ENCODE measurements at places on chromosomes 5 and 9.

DNA sequence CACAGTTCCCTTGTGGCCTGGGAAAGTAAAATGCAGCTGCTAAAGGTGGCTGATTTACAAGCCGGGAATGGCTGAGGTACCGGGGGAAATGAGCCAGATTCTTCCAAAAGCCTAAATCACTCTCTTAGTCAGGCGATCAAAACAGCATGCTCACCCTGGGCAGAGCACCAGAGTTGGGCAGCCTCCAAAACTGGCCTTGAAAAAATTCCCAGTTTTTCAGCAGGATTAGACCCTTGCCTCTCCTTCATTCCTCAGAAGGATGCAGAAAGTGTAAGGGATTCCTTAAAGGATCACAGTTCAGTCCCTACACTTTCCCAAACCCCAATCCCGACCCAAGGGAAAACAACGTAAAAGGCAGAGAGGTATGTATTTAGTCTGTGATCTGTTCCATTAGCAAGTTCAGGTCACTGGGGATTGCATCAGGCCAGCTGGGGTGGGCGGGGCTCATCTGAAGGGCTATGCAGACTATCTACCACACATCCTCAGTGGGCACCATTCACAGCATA is 16.9 kb downstream of the TMEM174 start:
- DNase-seq, result no peak

DNA sequence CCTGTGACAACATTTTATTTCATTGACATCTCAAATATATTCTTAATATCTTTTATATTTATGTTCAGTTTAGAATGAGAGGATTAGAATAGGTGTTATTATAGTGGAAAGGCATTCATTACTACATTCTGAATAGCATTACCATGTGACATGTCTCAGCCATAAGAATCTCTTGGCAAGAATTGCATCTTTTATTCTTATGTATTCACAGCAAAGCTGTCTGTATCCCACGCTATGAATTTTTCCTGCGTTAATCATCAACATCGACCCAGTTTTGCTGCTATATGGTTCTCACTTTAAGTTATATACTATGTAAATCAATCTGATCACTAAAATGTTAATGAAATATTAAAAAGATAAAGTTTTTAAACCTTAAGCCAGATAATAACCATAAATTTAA is 248.6 kb downstream of the TMEM232 start:
- DNase-seq, result no peak

GRCh38 chr5:163135849-163136248 is 301.5 kb upstream of the CCNG1 start:
- DNase-seq, result no peak

GRCh38 chr5:123659011-123659410 is 147.0 kb downstream of the CSNK1G3 start:
- DNase-seq, result no peak

DNA sequence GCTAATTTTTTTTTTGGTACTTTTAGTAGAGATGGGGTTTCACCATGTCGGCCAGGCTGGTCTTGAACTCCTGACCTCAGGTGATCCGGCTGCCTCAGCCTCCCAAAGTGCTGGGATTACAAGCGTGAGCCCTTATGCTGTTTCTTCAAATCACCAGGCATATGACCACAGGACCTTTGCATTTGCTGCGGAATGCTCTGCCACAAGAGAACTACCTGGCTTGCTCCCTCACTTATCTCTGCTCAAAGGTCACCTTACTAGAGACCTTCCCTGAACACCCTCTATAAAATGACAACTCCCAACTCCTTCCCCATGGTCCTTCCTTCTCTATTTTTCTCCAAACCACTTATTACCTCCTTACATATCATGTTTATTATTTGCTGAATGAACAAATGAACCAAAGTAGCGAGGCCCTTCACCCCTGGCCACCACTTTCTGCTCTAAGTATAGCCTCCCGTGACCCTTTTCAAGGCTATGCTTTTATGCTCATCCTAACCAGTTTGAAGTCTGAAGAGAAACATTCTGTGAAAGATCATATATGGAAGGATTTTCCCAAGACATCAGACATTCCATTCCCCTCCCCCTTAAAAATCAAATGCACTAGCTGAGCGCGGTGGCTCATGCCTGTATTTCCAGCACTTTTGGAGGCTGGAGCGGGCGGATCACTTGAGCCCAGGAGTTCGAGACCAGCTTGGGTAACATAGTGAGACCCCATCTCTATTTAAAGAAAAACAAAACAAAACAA is 1.3 kb downstream of the ZER1 start:
- no peak for DNase-seq

GRCh38 chr9:12230708-12231107 is 462.5 kb upstream of the TYRP1 start:
- DNase-seq, result no peak

- no peak for DNase-seq
Measured at GRCh38 chr5:6856653-6857052, 143.4 kb downstream of the TENT4A start.

DNA sequence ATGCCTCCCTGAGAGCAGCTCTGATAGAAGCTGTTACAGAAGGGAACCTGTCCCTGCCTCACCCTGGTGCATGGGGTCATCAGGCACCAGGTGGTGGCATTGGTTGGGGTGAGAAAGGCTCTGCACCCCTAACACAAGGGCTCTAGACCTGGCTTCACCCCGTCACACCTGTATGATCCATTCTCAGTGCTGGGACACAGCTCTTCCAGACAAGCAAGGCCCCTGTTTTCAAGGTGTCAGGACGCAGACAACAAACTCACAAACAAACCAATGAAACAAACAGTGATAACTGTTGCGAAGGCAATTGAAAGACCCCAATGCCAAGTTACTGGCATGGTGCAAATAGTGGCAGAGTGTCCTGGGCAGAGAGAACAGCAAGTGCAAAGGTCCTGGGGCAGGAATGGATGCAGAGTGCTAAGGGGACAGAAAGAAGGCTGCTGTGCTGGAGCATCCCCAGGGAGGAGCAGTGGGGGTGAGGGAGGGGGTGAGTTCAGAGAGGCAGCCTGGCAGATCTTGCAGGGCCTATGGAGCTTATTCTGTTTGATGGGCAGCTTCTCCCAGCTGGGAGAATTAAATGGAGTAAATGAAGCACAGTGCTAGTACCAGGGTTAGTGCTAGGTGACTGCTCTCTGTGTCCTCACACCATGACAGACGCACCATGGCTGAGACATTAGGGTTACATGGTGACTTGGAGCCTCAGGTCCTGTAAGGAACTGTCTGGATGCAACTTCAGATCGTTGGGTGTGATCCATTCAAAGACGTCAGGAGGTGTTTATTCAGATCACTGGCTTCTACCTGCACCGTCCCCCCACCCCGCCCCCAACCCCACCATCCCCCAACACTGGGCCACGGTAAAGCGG is 67.9 kb upstream of the UNC5A start:
- no peak for DNase-seq

- no peak for DNase-seq
Measured at GRCh38 chr9:7536310-7536939, 263.2 kb downstream of the DMAC1 start.
